Activated CD4-positive, alpha-beta T cell treated with anti-CD3 and anti-CD28 coated beads, Interleukin-2, amount 50 U/mL, for 1 hour (primary cell): ENCODE measurements at places on chromosomes 4 and X.

GRCh38 chr4:184099535-184099966 lies 118.1 kb downstream of the ENPP6 start:
- no peak for DNase-seq

- no peak for DNase-seq
These were observed 10.5 kb downstream of the GPR82 start for GRCh38 chrX:41734530-41734929.

- DNase-seq = no peak
These were observed 1.6 kb downstream of the TMEM187 start for GRCh38 chrX:153974003-153974725.

- DNase-seq = no peak
These were observed 49.9 kb downstream of the FAM114A1 start for GRCh38 chr4:38917481-38918025.

GRCh38 chr4:121711263-121712000 lies 14.7 kb upstream of the ANXA5 start:
- no peak for DNase-seq

DNA sequence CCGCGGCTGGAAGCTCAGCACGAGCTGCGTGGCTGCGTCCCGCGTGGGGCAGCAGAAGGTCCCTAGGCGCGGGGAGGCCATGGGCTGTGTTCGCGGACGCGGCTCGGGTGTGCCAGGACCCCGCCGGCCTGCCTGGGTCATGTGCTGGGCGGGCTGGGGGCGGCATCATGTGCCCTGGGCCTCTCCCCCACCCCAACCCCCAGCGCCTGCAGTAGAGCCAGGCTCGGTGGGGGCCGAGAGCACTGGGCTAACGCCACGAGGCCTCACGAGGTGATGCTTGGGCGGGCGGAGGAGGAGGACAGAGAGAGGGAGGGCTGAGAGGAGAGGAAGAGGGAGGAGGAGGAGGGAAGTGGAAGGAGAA lies at the start of gene GPR143:
GPR143 (minus strand) TSS at position 111 of the 361 bp plus-strand sequence; CDS start at position 81, 30 bp downstream.
- DNase-seq = no peak

GRCh38 chrX:102976793-102977495 lies 39.9 kb downstream of the RAB40AL start:
- DNase-seq = no peak

DNA sequence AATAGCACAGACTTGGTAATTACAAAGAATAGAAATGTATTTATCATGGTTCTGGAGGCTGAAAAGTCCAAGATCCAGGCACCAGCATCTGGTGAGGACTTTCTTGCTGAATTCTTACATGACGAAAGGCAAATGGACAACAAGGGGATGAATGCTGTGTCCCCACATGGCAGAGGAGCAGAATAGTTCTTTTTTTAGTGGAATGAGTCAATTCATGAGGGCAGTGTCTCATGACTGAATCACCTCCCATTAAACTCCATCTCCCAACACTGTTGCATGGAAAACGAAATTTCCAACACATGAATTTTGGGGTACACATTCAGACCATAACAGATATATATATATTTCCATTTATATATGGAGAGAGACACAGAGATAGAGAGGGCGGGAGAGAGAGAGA lies 628.3 kb downstream of the TRIML1 start:
- no peak for DNase-seq

- no peak for DNase-seq
These were observed 452.3 kb upstream of the GRID2 start for GRCh38 chr4:91851456-91851855.

- peak; percentile 24 for DNase-seq
These were observed 566 bp downstream of the CORIN start for GRCh38 chr4:47837094-47837907.

GRCh38 chr4:111631215-111631999 lies 513.8 kb upstream of the FAM241A start:
- DNase-seq = no peak

- no peak for DNase-seq
These were observed 260.6 kb upstream of the MAD2L1 start for GRCh38 chr4:120327276-120327675.

GRCh38 chr4:184731056-184731455 lies 2.8 kb downstream of the CENPU start:
- DNase-seq = no peak

DNA sequence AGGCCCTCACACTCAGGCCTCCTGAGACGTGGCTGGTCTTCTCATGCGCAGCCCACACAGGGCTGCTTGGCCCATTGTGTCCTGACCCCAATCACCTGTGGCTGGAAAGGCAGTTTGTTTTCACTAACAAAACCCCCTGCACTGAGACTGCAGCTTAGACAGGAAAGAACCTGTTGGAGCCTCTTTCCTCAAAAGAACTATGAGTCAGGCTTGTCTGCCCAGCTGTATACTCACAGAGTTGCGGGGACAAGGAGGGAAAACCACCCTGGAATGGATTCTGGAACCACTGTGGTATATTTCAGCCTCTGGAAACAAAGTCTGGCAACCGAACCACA lies 5.2 kb upstream of the TMEM156 start:
- DNase-seq = no peak

DNA sequence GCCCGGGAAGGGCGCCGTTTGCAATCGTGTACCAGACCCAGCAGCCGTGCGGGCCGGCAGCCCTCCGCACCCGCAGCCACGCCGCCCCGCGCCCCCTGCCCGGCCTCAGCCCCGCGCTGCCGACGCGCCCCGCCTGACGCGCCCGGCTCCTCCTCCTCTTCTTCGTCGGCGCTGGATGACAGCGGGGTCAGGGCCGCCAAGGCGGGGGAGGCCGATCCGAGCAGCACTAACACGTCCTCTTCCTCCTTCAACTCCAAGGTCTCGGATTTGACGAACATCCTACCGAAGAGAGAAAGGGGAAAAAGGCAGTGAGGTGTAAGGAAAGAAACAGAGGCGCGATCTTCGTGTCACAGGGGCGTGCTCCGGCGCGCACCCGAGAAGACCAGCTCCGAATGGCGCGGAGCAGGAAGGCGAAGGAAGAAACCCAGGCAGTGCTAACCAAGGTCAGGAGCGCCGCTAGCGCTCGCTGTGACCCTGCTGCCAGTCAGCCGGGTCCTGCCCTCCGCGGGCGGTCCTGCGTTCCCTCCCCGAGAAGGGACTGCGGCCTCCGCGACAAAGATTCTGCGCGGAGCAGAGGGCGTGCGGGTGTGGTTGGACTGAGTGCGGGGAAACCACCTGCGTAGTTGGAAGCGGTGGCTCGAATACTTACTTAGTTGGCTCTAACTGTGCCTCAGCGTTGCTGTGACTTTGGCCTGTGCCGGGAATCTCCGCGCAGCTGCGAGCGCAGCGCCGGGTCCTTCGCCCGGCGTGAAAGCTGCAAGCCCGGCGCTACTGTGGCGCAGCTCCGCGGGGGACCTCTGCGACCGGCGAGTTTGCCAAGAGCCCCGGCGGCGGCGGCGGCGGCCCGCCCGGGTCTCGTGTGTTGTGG lies 548 bp downstream of the NEUROG2 start:
- DNase-seq = no peak

DNA sequence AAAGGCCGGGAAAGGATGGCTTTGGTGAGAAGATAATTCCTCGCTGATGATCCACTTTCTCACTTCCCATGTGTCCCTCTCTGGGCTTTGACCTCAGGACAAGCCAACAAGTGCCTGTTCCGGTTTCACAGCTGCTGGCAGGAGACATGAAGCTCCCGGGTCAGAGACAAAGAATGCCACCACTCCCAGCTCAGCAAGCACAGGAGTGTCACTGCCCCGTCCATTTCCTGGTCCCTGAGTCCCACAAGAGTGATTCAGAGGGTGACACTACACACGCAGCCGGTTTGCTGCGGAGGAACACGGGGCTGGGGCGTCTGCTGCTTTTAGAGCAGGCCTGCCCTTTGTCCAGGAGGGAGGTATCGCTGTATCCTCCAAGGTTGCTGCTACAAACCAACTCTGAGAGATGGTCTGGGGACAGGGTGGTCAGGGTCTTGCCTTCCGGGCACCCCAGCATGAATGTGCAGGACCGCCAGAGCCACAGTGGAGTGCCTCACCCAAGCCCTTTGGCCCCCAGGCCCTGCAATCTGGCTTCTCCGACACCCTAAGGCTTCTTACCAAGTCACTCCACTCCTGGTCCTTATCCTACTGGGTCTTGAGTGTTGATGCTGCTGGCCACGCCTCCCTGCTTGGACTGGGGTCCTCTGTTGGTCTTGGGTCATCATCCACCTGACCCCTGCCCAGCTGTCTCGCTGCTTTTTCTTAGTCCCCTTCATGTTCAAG lies 49.5 kb downstream of the CPZ start:
- DNase-seq = no peak

GRCh38 chr4:13920901-13921300 lies 293.4 kb upstream of the BOD1L1 start:
- no peak for DNase-seq

GRCh38 chr4:109967798-109968520 lies 55.3 kb downstream of the EGF start:
- DNase-seq = no peak

DNA sequence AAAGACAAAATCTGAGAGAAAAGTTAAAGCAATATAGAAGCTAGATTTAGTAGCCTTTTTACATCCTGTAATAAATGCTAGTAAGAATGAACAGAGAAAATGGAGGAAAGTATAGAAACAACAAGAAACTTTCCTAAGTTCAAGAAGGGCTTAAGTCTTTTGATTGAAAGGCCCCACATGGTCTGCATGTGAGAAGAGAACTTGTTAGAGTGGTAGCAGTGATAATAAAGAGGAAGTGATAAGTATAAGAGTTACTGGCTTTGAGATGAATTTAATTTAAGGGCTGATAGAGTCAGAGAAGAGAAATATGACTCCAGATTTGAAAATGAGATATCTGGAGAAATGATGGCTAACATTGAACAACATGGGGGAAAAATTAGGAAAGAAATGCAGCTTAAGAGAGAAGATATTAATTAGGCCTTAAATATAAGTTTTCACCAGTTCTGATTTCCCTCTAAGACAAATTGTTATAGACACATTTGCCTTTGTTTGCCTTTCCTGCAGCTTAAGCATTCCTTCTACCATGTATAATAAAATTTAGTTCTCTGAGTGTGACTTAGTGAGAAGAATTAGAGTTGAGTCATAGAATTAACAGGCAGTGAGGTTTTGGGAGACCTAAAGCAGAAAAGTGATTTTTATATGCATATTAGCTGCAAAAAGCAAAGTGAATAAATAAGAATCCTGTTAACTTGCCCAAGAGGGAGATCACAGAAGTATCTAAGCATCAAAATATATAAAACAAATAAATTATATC lies 18.4 kb downstream of the ZFX start:
- DNase-seq = no peak

- no peak for DNase-seq
These were observed 65.7 kb upstream of the SLITRK2 start for GRCh38 chrX:145751943-145752342.

DNA sequence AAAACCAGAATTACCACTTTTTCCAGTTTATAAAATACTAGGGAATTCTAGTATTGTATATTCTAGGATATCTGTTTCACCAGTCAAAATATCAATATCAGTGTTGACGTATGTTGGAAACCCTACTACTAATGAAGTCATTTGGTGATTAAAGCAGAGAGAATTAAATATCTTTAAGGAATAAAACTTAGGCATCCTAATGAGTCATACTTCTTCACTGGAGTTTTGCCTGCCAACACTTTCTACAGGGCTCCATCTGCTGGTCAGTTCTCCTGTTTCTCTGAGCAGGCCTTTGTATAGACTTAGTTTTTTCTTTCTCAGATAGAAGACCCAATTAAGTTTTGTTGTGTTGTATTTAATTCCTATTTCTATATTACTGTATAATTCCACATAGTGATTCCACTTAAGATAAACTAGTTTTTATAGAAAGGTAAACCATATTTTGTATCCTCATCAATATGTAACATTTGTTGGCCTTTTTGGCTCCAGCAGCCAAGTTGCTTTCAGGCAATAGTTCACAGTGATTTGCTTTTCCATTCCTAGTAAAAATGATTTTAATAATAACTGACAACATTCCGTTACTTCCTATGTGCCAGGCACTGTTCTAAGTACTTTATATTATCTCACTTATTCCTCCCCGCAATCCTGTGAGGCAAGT lies 3.5 kb downstream of the AP1AR start:
- DNase-seq = peak; percentile 45

DNA sequence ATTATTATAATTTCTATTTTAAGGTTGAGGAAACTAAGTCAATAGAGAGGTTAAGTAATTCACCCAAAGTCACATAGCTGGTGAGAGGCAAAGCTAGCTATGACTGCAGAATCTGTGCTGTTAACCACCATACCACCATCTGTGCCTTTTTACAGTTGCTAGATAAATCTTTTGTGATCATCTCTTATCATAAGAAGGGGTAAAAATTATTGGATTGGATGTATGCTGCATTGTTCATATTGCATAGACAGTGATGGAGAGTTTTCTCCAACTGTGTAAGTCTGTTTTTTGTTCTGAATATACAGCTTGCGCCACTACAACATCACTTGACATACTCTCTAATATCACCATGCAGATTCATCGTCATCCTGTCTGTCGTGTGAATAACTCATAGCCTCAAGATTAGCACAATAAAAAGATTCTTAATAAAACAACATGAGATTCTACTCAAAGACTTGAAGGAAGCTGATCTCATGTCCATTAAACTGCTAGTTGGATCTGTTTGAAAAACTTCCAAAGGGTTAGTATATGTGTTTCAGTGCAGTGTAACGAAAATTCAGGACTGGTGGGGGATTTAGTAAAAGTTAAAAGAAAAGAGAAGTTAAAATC lies 495.9 kb downstream of the SPRY1 start:
- no peak for DNase-seq

DNA sequence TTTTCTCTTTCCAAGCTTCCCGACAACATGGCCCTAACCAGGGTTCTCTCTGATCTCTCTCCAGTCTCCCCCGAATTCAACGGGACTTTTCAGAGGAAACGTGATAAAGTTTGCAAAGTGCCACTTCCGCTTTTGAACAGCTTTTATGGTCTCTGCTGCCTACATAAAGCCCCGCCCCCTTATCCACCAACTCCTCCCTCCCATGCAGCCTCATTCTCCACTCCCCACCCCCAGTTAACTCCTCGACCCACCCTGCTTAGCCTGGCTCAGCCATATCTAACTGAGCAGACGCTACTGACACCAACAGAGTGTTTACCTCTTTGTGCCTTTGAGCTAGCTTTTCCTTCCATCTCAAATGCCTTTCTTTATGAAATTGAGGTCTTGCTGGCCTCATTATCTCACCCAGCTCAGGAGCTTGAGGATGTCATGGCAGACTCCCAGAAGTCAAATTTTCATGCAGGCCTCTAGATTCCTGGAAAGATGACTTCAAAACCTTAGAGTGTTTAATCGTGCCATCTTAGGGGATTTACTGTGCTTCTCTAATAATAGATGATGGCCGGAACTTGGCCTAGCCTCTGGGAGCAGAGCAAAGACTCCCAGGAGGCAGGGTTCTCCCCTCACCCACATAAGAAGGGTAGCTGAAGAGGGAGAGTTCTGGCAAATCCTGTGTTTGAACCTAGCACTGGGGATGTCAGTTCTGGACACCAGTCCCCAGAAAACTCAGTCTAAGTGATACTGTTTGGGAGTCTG lies 606.0 kb downstream of the BCOR start:
- DNase-seq = peak; percentile 26

- no peak for DNase-seq
These were observed 65.9 kb downstream of the EFNB1 start for GRCh38 chrX:68894513-68895340.
